ENCODE measurements at places on chromosomes 2 and 18.
A peak's percentile ranks its signal among the peaks of the same experiment; 100 is the strongest.

DNA sequence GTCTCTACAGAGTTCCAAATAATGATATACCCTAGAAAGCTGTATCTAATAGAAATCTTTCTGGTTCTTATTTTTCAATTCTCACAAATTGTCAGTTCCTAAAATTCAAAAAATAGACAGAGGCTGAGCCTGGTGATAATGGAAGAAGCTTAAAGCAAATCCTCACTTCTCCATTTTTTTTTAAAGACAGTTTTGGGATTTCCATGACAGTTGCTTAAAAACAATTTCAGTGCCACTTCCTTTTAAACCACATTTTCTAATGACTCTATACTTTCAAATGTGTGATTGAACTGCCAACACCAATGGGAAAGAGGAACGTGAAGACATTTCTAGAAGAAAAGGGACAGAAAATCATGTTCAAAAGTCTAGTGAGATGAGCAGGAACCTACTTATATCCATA lies 4.0 kb downstream of the GKN2 start:
- DNase-seq = no peak

DNA sequence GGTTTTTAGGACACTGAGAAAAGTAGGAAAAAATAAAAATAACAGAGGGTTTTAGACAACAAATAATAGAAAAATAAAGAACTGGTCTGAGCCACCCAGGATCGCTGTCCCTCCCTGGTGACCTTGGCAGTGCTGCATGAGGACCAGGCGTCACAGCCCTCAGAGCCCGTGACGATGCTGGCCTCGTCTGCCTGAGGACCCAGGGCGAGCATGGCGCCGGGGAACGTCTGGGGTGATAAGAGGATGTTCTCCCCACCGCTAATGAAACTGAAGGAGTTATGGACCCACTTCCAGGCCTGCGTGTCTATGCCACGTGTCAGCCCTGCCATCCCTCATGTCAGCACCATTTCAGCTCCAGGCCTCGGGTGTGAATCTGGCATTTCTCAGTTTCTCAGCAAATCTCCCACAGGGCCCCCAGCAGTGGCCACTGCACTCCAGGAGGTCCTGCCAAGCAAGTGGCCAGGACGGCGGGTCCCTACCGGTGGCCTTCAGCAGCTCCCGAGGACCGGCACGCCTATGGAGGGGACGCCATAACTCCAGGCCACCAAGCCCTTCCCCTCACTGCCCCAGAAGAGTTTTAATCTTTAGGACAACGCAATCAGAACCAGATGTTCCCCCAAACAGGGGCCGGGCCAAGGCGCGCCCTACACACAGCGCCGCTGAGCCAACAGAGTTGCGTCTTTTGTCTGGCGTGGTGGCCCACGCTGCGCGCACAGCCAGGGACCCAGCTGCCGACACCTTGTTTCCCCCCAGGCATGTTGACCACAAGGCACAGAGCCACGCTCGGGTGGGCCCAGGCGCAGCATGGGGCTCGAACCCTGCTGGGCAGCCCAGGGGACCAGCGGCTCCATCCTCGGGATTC lies 179.7 kb downstream of the TWIST2 start:
- DNase-seq = no peak

- DNase-seq = no peak
Measured at GRCh38 chr2:207469451-207469850, 60.3 kb upstream of the CREB1 start.

- DNase-seq = no peak
Measured at GRCh38 chr2:67649331-67650261, 252.5 kb downstream of the ETAA1 start.

- DNase-seq = no peak
Measured at GRCh38 chr18:51168960-51169662, 28.4 kb downstream of the MEX3C start.

GRCh38 chr2:16151651-16152050 lies 211.3 kb downstream of the MYCN start:
- DNase-seq = no peak

GRCh38 chr2:204655101-204655500 lies 109.8 kb downstream of the PARD3B start:
- DNase-seq = no peak

DNA sequence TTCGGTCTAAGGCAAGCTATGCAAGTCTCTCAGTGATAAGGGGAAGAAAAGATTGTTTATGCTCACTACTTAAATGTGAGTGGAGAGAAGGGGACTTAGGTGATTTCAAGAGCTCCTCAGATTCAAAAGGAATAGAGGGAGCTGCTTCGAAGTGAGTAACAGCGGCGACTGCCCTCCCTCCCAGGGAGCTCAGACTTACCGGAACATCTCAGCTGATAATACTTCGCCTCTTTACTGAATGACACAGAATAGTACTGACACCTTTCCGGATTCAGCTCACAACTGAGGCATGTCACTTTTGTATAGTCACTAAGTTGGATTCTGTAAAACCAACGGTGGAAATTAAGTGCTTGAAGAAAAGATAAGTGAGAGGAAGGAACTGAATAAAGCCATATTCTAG lies 55.5 kb downstream of the DPP4 start:
- DNase-seq = peak; percentile 14

DNA sequence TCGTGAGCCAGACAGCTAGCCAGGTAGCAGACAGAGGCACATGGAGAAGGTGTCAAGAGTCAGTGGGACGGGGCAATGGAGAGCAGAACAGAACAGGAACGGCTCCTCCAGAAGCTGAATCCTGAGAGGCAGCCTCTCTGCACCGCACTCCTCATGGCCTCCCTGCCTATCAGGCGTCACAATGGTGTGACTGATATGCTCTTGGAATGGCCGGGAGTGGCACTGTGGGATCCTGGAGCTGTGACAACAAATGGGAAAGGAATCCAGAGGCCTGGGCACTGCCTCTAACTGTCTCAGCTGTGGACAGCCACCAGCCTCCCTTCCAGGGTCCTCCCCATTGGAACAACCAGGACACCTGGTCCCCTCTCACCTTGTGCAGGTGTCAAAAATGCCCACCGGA lies 89.1 kb upstream of the ID2 start:
- no peak for DNase-seq

DNA sequence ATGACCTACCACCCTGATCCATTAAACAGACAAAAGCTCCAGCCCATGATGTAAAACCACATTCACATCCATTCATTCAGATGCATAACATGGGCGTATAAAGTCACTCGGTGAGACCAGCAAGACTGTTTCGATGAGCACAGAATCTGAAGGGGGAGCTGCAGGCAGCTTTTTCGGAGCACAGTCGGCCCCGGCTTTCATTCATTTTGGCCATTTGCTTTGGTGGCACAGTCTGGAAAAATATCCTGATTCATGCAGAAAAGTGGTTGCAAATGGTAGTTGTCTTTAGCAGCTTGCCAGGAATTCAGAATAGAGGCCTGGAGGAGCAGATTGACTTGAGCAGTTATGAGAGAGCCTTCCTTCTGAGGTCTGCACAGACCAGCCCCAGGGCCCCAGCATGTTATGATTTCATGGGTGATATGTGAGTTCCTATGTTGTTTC lies 11.2 kb downstream of the ARID5A start:
- DNase-seq = no peak

GRCh38 chr2:165967746-165968145 lies 14.2 kb upstream of the TTC21B start:
- no peak for DNase-seq

GRCh38 chr18:457521-458412 lies 42.7 kb downstream of the COLEC12 start:
- no peak for DNase-seq

DNA sequence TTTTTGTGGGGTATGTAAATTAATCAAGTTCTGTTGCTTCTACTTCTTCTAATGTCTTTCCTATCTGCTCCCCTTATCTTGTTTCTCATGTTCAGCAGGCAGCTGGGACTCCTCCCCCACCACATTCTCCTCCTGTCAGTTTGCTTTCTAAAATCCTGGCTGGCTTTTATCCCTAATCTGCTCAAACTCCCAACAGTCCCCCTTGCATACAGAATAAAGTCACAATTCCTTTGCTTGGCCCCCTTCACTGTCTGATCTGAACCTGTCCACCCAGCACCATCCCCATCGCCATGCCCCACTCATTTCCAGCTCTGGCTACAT lies 2.2 kb downstream of the CFAP221 start:
- DNase-seq = no peak

- DNase-seq = no peak
Measured at GRCh38 chr2:145065342-145065741, 545.4 kb upstream of the ZEB2 start.

DNA sequence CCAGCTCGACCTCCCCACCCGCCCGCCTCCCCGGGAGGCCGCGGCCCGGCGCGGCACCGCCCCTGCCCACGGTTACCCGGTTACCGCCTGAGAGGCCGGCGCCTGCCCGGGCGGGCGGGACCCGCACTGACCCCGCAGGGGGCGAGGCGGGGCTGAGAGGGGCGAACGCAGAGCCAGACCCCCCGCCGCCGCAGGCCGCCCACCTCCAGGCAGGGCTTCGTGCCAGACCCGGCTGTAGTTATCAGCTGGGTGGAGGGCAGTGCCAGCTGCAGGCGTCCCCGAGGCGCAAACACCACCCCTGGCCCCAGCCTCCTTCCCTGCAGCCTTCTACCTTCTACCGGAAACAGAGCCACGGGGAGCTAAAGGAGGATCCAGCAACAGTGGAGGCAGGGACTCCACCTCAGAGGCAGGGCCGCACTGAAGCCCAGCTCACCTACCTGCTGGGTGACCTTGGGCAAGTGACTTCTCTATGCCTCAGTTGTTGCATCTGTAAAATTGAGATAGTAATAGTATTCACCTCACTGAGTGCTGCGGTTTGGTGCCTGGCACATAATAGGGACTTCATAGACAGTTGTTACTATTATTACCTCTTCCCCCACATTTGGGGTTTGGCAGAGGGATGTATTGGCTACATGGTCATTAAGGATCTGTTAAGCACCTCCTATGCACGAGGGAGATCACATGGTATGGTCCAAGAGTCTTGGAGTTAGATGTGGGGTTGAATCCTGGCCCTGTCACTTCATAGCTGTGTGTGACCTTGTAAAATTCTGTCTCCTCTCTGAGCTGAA lies 231.6 kb upstream of the SMAD2 start:
- no peak for DNase-seq

DNA sequence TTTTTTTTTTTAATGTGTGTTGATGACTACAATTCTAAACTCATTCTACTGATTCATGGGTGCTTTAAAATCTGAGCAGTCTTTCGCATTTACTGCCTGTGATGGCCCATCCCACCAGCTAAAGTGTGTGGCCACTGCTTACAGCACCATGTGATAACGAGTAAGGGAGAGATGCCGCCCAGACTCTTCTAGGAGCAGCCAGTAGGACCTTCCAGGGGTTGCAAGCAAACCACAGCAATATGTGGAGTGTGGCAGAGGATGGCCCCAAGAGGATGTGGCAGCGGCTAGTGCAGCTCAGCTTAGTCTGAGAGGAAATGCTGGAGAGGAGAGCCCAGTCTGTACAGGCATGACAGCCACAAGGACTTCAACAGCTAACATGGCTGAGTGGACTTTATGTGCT lies 14.9 kb downstream of the IL1B start:
- peak; percentile 3 for DNase-seq

DNA sequence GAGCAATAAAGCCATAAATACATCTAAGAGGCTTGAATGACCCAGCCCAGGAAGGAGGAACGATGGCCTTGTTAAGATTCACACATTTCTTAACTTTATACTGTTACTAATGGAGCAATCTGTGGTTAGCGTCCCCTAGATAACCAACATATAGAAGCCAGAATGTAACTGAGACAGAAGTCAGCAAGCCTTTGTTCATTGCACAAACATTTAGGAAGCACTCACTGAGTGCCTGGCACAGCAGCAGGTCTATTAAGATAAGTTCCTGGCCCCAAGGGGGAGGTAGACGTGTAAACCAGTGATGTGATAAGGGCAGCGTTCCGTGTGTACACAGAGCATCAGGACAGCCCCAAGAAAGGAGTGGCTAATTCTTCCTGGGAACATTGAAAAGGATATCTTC lies 63.6 kb upstream of the ATL2 start:
- no peak for DNase-seq

DNA sequence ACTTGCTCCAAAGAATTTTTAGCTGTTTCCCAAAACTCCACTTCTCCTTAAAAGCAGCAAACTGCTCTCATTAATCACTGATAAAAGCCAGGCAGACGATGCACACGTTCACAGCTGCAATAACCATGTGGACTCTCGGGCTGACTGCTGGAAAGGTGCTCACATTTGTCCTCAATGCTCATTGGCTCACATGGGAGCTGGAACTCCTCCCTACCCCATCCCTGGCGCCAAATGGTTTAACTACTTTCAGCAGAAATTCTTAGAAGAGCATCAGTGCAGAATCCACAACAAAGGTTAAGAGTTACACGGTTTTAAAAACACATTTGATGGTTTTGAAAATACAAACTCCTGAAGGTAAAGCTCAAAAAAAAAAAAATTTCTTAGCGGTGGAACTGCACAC lies 117.1 kb downstream of the NOL10 start:
- DNase-seq = no peak

DNA sequence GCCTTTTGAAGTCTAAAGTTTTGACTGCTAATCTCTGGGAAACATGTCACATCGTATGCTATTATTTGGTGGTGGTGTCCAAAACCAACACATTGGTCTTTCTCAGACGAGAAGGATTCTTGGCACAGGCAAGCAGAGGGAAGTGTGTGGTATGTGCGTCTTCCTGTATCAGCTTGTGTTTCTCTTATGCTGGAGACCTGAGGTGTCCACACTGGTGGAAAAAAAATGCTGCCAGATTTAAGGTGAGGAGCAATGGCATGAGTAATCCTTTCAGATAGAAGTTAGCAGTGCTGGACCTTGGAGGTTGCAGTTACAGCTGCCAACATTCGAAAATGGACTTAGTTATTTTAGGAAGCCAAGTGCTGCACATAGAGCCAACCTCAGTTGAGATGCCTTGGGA lies 11.7 kb upstream of the FHL2 start:
- no peak for DNase-seq

DNA sequence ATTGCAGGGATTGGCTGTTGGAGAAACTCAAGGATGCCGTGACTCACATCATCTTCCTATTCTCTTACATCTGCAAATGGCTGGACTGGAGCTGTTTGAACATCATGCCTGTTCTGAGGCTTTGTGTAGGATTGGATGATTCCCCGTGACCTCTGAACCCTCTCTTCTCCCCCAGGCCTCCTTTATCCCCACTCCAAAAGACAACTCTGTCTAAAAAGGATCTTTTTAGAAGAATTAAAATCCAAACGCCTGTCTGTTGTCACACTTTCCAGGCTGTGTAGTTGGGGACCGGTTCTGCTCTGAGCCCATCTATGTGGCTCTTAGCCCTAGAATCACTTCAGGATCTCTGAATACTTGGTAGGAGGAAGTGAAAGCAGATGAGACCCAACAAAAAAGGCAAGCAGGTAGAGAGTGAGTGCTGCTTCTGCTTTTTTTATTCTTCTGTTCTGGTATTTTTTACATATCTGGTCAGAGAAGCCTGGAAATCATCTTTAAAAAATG lies 565 bp downstream of the SP140 start:
- DNase-seq = peak; percentile 19

DNA sequence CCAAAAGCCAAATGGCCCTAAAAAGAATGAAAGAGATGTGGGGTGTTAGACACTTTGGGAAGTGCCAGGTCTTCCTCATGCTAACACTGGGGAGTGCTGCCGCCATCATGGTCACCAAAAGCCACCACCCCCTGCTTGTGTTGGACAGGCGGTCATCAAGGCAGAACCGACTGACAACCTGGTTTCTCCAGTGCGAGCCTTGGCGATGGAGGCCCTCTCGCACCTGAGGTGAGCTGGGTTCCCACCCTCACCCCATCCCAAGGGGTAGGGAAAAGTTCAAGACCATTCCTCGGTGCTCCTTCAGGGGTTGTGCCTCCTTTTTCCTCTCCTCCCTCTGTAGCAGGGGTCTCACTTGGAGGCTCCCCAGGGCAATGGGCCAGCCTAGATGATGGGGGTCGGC lies 33.6 kb downstream of the MROH2A start:
- no peak for DNase-seq

All from activated naive CD4-positive, alpha-beta T cell treated with Interleukin-2 at 50 U/mL for 16 hours (primary cell).